ENCODE measurements at places on chromosomes 13 and 19.

DNA sequence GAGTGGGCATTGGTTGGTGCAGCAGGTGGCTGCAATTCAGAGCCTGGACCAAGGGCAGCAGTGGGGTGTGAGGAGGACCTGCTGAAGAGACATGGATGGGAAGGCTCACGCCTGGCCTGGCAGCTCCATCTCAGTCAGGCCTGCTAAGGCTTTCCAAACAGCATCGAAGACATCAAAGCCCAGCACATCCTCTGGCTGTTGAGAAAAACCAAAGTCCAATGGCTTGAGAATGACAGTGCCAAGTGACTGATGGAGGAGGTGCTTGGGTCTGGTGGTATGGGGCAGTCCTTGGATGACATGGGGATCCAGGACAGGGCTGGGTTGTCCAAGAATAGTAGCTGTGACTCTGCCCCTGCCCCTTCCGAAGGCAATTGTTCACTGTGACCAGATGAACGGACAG is 19.0 kb upstream of the XPO4 start:
- no peak for DNase-seq

- DNase-seq = no peak
Observed at GRCh38 chr19:8529369-8530006, 15.5 kb upstream of the ZNF414 start.

GRCh38 chr19:8430650-8431049 is 14.1 kb upstream of the HNRNPM start:
- DNase-seq = no peak

GRCh38 chr19:55703790-55704215 is 28.8 kb downstream of the EPN1 start:
- peak; percentile 71 for DNase-seq

DNA sequence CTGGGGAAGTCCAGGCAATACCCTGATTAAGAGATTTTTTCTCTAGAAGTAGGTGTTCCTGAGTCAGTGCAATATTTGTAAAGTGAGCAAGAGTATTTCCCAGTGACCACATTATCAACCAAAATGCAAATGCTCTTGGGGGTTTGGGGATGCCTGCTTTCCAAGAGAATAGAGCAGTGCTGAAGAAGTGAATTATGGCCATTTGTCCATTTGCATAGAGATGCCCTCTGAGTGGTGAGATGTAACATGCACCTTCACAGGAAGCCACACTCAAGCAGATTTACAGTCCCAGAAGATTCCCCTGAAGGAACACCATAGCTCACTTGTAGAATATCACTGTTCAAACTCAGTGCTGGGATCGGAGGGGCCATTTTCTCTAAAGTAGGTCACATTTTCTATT is 71.8 kb downstream of the TNFSF11 start:
- no peak for DNase-seq

GRCh38 chr13:27679396-27679795 is 57.7 kb downstream of the POLR1D start:
- DNase-seq = no peak

DNA sequence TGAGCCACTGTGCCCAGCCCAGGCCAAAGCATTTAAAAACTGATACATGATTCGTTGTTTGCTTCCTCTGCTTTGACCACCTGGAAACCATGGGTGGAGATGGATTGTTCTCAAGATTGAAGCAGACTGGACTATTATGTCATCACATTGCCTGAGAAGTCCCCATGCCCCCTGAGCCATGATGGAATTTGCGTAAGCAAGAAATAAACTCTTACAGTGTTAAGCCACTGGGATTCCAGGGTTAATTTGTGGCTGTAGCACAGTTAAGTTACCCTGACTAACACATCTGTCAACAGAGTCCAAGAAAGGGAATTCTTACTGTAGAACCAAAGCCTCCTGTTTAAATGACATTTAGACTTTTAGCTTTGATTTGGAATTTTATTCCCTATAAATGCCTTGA is 19.4 kb upstream of the DHRS12 start:
- DNase-seq = no peak

DNA sequence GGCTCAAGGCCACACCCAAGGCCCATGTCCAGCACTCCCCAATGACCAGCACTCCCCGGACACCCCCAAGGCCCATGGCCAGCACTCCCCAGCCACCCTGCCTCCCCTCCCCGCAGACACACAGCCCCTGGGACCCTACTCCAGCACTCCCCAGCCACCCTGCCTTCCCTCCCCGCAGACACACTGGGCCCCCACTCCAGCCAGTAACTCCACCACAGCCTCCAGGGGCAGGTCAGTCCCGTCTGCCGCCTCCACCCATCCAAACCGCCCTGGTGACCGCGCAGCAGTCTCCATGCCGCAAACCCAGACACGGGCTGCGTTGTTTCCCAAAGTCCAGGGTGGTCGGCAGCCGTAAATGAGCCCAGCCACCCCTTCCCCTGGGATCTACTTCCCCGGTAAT is 70.7 kb downstream of the SPACA7 start:
- no peak for DNase-seq

DNA sequence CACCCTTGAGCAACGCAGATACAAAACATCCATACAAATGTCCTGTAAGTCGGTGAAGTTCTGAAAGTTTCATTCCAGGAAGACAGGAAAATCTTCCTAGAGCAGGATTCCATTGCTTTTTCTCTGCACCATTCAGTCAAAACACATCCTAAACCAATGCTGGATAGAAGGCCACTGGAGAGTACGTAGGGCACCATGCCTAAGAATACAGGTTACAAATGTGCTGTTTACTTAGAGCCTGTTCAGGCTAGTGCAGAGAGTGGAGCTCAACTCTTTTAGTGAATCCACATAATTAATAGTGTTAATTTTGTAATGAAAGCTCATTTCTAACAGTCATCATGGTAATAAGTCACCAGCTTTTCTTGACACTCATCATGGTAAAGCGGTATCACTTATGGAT is 187.6 kb downstream of the NHLRC3 start:
- DNase-seq = no peak

DNA sequence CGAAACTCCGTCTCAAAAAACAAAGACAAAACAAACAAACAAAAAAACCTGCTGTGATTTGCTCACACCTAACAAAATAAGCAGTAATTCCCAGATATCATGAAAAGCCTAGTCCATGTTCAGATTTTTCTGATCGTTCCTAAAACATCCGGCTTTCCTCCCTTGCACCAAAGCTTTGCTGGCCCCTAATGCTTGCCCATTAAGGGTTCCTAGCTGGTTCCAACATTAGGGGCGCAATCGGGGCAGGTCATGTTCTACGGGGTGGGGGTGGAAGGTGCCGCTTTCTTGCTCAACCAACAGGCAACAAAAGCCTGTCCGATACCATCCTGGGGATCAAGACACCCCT is 25.5 kb upstream of the FXYD3 start:
- no peak for DNase-seq

DNA sequence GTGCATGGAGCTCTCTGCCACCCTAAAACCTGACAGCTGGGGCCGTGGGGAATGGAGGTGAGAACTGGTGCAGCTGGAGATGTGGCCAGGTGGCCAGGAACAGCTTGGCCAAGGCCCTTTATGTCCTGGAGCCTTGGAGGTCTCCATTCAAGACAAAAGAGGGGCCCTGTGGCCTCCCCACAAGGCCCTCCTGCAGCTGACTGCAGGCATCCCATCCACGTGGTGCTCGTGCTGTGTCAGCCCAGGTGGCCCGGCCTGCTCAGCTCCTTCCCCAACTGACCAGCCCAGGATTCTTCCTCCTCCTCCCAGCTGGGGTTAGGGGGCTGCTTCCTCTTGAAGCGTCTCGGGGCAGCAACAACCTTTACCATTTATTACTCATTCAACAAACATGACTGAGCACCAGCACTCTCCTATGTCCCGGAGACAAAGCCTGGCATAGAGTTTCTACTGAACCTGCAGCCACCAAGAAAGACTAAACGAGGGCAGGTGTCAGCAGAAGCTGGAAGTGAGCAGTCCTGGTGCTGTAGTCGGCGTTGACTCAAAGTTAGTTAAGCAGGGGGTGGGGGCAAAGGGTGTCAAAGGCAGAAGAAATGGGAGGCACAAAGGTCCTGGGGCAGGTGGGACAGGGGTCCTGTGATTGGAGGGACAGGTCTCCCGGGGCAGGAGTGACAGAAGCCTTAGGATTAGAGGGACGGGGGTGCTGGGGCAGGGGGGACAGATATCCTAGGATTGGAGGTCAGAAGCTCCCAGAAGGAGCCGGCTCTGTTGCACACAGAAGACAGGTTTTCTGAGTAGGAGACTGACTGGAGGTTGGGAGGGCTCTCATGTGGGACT is 23.3 kb upstream of the C13orf46 start:
- no peak for DNase-seq

GRCh38 chr19:10268071-10268470 is 2.8 kb upstream of the ICAM1 start:
- DNase-seq = no peak

- DNase-seq = no peak
Observed at GRCh38 chr13:110391273-110391672, 84.2 kb downstream of the COL4A2 start.

DNA sequence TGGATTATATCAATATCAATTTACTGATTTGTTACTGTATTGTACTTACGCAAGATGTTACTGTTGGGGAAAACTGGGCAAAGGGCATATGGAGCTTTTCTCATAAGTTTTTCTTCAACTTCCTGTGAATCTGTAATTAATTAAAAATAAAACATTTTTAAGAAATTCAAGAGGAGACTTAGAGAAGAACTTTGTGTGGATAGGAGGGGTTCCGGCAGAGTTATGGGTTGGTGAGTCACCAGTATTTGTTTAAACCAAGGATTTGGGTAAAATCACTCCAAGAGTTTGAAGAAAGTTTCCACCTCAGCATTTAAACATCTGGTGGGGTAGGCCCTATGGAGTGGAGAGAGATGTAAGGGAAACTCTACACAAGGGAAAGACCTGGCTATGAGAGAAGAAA is 379.6 kb downstream of the TSHZ3 start:
- no peak for DNase-seq

DNA sequence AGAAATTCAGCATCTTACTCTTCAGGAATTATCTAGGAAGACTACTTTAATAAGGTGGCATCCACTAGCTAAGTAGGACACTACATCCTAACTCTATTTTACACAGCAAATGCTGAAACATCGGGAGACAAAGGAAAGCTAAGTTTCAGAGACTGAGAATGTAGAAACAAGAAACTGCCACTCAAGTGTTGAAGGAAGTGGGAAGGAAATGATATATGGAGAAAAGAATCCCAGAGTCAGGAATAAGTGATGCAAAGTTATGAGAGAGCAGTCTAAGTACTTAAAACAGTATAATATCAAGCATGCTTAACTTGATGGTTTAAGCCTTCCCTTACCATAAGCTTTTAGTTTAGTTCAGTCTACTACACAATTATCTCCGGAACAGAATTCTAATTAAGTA is 52.4 kb downstream of the RBM26 start:
- no peak for DNase-seq

GRCh38 chr19:33374236-33374714 is 766 bp downstream of the CEBPG start:
- DNase-seq = peak; percentile 26

DNA sequence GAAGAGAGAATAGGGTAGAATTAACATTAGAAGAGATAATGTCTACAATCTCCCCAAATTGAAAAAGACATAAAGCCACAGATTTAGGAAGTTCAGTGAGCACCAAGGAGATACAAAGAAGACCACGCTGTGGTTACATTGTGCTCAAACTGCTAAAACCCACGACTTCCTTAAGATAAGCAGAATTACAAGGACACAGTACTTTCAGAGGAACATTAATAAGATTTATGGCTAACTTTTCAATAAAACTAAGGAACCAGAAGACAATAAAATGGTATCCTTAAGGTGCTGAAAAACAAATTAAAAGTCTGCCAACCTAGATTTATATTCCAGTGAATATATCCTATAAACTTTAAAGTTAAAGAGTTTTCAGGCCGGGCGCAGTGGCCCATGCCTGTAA is 7.4 kb upstream of the IL17D start:
- no peak for DNase-seq

GRCh38 chr13:22561581-22561980 is 619.2 kb upstream of the SGCG start:
- no peak for DNase-seq

DNA sequence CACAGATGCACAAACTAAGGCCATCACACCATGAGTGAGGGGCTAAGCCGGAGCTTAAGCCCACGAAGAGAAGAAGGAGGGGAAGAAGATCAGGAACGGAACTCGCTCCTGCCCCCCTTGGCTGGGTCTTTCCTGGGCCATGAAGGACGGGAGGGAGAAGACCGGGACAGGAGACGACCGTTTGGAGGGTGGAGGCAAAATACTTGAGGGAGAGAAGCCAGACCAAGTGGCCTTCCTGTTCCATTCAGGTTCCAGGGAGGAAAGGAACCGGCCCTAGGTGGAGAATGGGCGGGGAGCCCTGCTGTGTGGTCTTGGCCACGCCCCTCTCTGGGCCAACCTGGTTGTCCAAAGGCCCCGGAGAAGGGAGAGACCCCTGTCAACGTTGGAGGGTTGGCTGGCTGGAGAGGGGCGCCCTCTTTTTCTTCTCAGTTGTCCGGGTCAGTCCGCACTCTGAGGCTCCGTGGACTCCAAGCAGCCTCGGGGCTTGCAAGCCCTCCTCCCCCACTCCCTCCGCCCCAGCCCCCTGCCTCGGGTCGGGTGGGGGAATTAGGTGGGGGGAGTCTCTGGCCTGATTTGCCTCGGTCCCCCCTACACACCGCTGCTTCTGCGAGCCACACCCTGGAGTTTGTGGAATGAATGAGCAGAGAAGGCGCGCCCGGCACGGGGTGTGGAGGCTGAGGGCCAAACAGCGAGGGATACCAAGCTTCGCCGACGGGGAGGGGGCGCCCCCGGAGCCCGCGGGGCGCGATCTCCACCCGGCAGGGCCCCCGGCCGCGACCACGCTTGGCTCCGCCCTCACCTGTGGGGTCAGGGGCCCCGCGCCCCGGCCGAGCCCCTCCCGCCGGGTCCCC is 757 bp downstream of the FBN3 start:
- no peak for DNase-seq

DNA sequence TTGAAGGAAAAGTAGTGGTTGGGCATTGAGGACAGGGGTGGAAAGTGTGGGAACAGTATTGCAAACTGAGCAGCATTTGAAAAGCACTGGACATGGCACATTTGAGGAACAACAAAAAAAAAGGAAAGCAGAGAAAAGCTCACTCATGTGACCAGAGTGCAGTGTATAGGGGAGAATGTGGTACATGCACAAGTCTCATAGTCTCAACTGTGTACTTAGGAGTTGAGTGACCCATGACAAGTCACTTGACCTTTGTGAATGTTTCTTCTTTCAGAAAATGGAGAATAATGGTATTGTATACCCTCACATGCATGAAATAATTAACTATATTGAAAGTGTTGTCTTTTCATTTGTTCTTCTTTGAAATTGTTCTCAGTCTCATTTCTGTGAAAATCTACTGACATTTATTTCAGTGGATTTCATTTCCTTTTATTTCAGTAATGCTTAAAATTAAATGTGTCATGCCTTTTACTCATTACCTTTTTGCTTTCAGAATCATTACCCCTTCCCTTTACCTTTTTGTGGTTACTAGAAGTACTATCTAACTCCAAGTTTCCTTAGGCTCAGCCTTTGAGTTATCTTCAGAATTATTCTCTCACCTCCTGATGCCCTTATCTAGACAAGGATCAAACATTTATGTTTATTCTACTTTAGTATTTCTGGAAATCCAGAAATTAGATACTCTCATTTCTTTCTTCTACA is 79.1 kb upstream of the MLNR start:
- DNase-seq = no peak

Measured in stimulated activated CD4-positive, alpha-beta T cell treated with anti-CD3 and anti-CD28 coated beads, Interleukin-2, amount 100 ng/mL, for 24 hours (primary cell).